ENCODE measurements at places on chromosomes 6 and 20. TPM values are rescaled to one million over a fixed set of nuclear protein-coding genes. Genes with fewer than 3 reads are reported as not detected.

The FAM209B gene
- not detected for total RNA-seq

The POLR3F gene
- 11.6 TPM for total RNA-seq

The GPR6 gene
- not detected for total RNA-seq

The GABRR1 gene
- not detected for total RNA-seq

The DZANK1 gene
- 0.94 TPM for total RNA-seq

The SLC23A2 gene
- total RNA-seq, result 14.0 TPM

The NOTCH4 gene
- total RNA-seq, result 60.4 TPM

The REPS1 gene
- 26.2 TPM for total RNA-seq

The PNPLA1 gene
- total RNA-seq, result not detected

The LPA gene
- total RNA-seq, result not detected

The ENPP1 gene
- total RNA-seq, result 0.47 TPM

The STXBP5 gene
- total RNA-seq, result 17.4 TPM

The REM1 gene
- 0.09 TPM for total RNA-seq

The PCED1A gene
- total RNA-seq, result 19.0 TPM

The TRIM10 gene
- not detected for total RNA-seq

The PLG gene
- total RNA-seq, result not detected

The GGTLC1 gene
- not detected for total RNA-seq

The ID4 gene
- 3.7 TPM for total RNA-seq

The BTNL2 gene
- not detected for total RNA-seq

The TRIM40 gene
- total RNA-seq, result not detected

The PLCB4 gene
- total RNA-seq, result 1.8 TPM

The PDYN gene
- not detected for total RNA-seq

The HLA-DPB1 gene
- total RNA-seq, result 9.2 TPM

The PRDM1 gene
- 0.94 TPM for total RNA-seq

The DACT2 gene
- not detected for total RNA-seq

The FOXF2 gene
- total RNA-seq, result not detected

The EDN3 gene
- total RNA-seq, result not detected

The PTCHD4 gene
- total RNA-seq, result 8.4 TPM

The ADGB gene
- not detected for total RNA-seq

The SLC26A8 gene
- total RNA-seq, result not detected

The TNFRSF6B gene
- 10.2 TPM for total RNA-seq

The CTAGE9 gene
- total RNA-seq, result not detected

The SAMHD1 gene
- 20.6 TPM for total RNA-seq

The GPLD1 gene
- 0.18 TPM for total RNA-seq

The ADGRG6 gene
- total RNA-seq, result 5.3 TPM

The TNFRSF21 gene
- 19.8 TPM for total RNA-seq

The NANP gene
- total RNA-seq, result 7.1 TPM

The TCP11 gene
- not detected for total RNA-seq

The GTSF1L gene
- total RNA-seq, result not detected

The PPP1R3D gene
- total RNA-seq, result 6.2 TPM

The IP6K3 gene
- total RNA-seq, result not detected

The RBPJL gene
- total RNA-seq, result not detected

The RAD21L1 gene
- total RNA-seq, result under 0.01 TPM

The THBS2 gene
- 260 TPM for total RNA-seq

The TFAP2A gene
- total RNA-seq, result 0.09 TPM

The MGME1 gene
- 13.4 TPM for total RNA-seq

The UNC5CL gene
- total RNA-seq, result not detected

The KIFC1 gene
- 8.0 TPM for total RNA-seq

The SLC32A1 gene
- not detected for total RNA-seq

The CCN6 gene
- not detected for total RNA-seq
